Lung (tissue), 17 donors: ENCODE measurements at places on chromosomes 3 and 15.

DNA sequence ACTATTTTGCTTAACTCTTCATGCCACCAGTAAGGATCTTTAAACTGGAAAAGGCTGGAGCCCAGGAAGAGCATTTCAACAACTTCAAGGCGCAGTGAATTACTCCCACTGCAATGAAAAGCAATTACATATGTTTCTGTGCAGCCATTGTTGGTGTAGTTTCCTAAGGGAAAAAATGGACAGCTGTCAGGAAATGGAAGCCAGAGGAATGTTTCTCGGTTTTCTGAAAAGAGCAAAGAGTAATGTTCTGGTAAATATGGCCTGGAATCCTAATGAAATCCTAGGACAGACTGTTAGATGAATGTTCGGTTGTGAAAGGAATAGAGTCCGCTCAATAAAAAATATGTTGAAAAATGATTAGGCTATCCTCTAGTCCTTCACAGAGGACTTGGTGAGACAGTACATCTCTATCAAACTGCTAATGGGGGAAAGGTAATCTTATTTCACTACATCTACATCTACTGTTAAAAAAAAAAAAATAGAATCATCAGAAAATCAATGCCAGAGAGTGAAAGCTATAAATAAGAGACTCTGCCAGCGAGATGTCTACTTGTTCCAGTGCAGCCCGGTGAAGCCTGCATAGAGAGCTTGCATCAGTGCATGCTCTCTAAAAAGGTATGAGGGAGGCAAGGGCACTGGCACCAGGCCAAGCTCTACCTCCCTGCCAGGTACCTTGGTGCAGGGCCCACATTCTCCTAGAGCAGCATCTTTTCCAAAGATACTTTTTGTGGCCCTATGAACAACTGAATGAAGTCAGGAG, 68.2 kb upstream of the TJP1 start:
- H3K36me3 ChIP-seq, result no peaks in the 10 kb centered on the region
- no peak for DNase-seq
- peaks cover 4% of the 10 kb centered on the region for H3K4me1 ChIP-seq
- no peaks in the 10 kb centered on the region for H3K27me3 ChIP-seq

GRCh38 chr15:80590761-80591355, 104.3 kb upstream of the ABHD17C start:
- H3K36me3 ChIP-seq, result no peaks in the 10 kb centered on the region
- H3K27me3 ChIP-seq, result no peaks in the 10 kb centered on the region
- peaks cover 3% of the 10 kb centered on the region for H3K4me1 ChIP-seq
- no peak overlapping the region for H3K27ac ChIP-seq

- DNase-seq, result no peak
- H3K27ac ChIP-seq, result no peak overlapping the region
- H3K27me3 ChIP-seq, result peaks cover 40% of the 10 kb centered on the region
- H3K36me3 ChIP-seq, result no peaks in the 10 kb centered on the region
- H3K4me1 ChIP-seq, result peaks cover 4% of the 10 kb centered on the region
- no peak overlapping the region for H3K4me3 ChIP-seq
These were observed 157.6 kb downstream of the KLF13 start for GRCh38 chr15:31483986-31484951.

- H3K4me1 ChIP-seq, result no peaks in the 10 kb centered on the region
- H3K27ac ChIP-seq, result no peak overlapping the region
- no peak overlapping the region for H3K4me3 ChIP-seq
- no peak for DNase-seq
- H3K27me3 ChIP-seq, result no peaks in the 10 kb centered on the region
- H3K36me3 ChIP-seq, result peaks cover 8% of the 10 kb centered on the region
These were observed 138.2 kb downstream of the ATP10A start for GRCh38 chr15:25724899-25725298.

DNA sequence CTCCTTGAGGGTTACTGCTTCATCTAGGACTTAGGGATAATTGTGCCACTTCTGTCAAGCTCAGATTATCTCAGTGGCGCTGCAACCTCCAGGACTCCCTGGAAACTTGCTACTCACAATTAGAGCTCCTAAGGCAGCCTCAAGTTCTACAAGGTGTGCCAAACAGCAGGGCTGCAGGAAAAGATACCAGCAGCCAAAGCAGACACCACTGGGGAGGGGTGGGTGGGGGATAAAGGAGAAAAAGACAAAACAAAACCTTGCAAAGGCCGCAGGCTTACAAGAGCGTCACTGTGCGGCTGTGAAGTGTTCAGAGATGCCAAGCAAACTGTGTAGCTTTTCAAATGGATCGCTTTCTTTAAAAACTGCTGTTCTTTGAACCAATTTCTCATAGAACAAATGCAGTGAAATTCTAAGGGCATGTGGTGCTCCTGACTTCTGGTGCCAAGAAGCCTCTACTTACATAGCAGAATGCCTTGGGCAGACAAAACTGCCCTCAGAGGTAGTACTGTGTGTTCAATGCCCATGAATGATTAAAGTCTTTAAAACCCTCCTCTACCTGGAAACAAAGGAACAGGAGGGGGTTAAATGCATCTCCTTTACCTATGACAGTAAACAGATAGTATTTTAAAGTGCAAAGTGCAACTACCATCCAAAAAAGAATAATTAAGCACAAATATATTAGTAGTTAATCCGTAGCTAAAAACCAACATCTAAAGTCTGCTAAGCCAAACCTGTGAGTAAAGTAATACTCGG, 353.4 kb downstream of the FOXP1 start:
- H3K27ac ChIP-seq, result no peak overlapping the region
- H3K36me3 ChIP-seq, result no peaks in the 10 kb centered on the region
- no peak overlapping the region for H3K4me3 ChIP-seq
- DNase-seq, result no peak
- no peaks in the 10 kb centered on the region for H3K27me3 ChIP-seq
- peaks cover 6% of the 10 kb centered on the region for H3K4me1 ChIP-seq

- peaks cover 12% of the 10 kb centered on the region for H3K4me1 ChIP-seq
- H3K27ac ChIP-seq, result peak overlapping the region; percentile 37
- H3K36me3 ChIP-seq, result peaks cover 4% of the 10 kb centered on the region
- no peak for DNase-seq
- no peaks in the 10 kb centered on the region for H3K27me3 ChIP-seq
These were observed 45.0 kb downstream of the RFTN1 start for GRCh38 chr3:16468336-16469098.

- H3K27ac ChIP-seq, result no peak overlapping the region
- peaks cover 9% of the 10 kb centered on the region for H3K4me1 ChIP-seq
- no peak overlapping the region for H3K4me3 ChIP-seq
- H3K36me3 ChIP-seq, result no peaks in the 10 kb centered on the region
- H3K27me3 ChIP-seq, result no peaks in the 10 kb centered on the region
These were observed 131.4 kb downstream of the THRB start for GRCh38 chr3:24363242-24363641.

DNA sequence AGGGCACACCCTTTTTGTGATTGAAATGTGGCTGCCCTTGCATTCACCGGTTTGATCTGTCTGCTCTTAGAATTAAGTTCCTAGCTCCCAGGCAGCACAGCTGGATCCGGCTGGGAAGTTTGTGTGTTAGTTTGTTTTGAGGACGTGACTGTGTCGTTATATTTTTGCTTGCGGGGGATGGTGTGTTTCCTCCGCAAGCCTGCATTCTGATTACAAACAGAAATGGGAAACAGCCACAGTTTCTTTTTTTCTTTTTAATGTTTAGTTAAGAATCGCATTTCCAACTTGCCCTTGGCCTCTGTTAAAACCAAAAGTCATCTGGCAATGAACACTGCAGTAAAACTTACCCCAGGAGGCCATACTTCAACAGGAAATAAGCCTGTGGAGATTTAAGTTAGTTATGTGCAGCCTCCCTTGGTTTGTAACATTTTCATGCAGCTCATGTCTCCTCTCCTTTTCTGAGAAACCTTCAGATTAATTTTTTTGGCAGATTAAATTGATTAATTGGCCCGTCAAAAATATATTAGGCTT, 888 bp downstream of the TMOD3 start:
- peak overlapping the region; percentile 94 for H3K4me3 ChIP-seq
- H3K27me3 ChIP-seq, result no peaks in the 10 kb centered on the region
- no peaks in the 10 kb centered on the region for H3K36me3 ChIP-seq
